Hematopoietic multipotent progenitor cell (in vitro differentiated cells): ENCODE measurements at places on chromosomes 7 and 10. TPM values are rescaled to one million over a fixed set of nuclear protein-coding genes. Genes with fewer than 3 reads are reported as not detected.

The ERVW-1 gene
- total RNA-seq: under 0.01 TPM

- no peak for DNase-seq
Observed at GRCh38 chr7:123755338-123755737, 6.5 kb upstream of the WASL start.

DNA sequence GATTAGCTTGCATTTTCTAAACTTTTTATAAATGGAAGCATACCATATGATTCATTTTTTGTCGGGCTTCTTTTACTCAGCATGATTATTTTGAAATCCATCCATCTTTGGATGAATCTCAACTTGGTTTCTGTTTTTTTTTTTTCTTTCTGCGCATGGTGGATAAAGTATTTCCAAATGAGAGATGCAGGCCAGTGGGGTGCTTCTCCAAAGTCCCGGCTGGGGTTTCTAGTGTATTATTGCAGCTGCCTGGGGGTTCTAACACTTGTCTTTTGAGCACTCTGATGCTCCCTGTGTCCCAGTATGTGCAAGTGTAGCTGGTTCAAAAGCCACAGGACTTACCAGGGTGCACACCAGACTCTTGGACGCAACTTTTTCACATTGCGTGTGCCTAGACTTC lies 70.9 kb upstream of the LOXL4 start:
- DNase-seq: no peak

The RBM20 gene
- total RNA-seq: under 0.01 TPM

GRCh38 chr10:27743012-27743876 lies 2.4 kb downstream of the MKX start:
- DNase-seq: peak; percentile 42

The NPC1L1 gene
- total RNA-seq: under 0.01 TPM

The CCL24 gene
- not detected for total RNA-seq

DNA sequence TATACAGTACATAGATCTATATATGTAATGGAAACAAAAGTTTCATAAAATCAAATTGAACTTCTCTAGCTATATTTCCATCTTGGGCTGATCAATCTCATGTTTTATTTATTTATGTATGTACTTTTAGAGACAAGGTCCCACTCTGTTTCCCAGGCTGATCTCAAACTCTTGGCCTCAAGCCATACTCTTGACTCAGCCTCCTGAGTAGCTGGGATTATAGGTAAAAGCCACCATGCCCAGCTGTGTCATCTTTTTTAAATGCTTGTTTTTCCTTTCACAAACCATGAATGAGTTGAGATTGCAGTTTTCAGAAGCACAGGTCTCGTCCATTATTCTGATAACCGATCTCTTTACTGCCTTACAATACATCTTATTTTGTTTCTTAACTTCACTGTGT lies 400.9 kb downstream of the KCNMA1 start:
- no peak for DNase-seq

DNA sequence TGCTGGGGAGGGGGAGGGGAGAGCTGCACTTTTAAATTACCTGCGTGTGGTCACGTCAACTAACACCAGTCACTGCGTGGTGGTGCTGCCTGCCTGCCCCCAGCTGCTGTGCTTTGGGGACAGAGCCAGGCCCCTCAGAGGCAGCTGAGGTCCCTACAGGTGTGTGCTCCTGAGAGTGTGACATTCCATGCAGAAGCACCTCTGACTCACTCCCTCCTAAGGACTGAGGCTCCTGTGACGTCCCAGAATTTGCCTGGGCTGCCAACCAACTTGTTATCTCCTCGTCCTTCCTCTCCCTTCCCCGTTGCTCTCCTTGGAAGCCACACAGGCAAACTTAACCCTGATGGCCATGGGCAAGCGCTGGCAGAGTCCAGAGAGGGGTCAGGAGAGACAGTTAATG lies 563.0 kb downstream of the PARD3 start:
- DNase-seq: no peak

The OR2F1 gene
- not detected for total RNA-seq
